ENCODE measurements at places on chromosomes 3 and 15. TPM values are rescaled to one million over a fixed set of nuclear protein-coding genes. Genes with fewer than 3 reads are reported as not detected.

DNA sequence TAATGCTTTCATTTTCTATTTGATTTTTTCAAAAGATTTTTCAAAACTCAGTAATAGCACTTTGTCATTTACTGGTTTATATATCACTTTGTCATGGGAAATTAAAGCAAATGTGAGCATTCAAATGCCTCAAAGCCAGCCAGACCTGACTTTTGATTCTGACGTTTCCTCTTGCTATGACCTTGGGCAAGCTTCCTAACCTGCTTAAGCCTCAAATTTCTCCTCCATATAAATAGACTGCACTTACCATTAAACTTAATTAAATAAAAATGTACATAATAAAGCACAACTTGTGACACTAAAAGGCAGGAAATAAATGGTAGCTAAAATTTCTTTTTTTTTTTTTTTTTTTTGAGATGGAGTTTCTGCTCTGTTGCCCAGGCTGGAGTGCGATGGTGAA is 19.2 kb downstream of the MCF2L2 start:
- no peak for DNase-seq

The TGM4 gene
- not detected for total RNA-seq

DNA sequence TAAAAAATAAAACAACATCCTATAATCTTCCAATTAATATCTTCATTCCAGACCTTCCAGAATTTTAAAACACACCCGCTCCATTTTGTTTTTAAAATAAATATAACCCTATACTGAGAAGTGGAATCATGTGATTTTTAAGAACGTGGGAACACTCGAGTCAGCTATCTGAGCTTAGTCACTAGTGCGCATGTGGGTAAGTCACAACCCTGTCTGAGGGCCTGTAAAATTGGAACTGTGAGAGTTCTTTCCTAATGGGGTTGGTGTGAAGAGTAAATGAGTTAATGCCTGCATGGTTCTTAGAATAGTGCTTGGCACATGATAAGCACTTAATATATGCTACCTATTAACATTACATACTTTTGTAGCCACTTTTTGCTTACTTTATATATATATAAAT is 19.9 kb upstream of the POLR2M start:
- no peak for DNase-seq

The MST1R gene
- total RNA-seq: 2.8 TPM

GRCh38 chr15:86609275-86609674 is 529.6 kb downstream of the AGBL1 start:
- DNase-seq: no peak

DNA sequence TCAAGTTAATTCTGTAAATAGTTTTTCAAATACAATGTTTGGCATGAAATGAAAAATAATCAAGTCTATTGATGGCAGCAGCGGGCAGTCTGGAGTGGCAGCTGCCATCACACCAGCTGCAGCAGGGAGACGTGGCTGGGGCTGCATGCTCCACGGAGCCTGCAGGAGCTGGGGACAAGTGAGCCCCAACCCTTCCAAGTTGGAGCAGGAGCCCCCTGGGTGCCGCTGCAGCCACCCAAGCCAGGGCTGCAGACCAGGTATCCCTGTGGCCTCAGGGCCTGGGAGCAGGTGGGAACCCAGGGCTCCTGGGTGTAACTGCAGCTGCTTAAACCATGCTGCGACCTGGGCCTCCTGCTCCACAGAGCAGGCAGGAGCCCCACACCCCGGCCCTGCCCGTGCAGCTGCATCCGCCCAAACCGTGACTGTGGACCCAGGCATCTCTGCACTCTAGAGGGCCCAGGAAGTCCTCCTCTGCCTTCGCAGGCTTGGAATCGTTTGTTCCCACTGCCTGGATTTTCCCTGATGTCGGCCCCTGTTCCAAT is 257.4 kb downstream of the PLOD2 start:
- DNase-seq: no peak

- DNase-seq: no peak
These were observed 31.2 kb downstream of the ATG3 start for GRCh38 chr3:112530573-112530972.

DNA sequence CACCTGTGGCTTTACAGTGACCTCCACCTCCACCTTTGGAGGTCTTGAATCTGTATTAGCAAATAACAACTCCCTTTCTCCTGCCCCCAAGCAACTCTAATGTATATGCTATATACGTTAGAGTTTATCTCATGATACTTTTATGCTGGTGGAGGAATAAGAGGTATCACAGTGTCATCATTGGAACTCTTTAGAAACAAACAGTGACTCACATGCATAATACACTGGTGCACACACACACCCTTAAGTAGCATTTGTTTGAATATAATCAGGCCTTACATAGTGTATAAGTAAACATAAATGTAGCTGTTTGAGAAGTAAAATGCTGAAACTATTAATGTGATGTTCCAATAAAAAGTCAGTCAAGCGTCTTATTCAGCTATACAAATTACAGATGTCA is 280.2 kb upstream of the C2CD4B start:
- no peak for DNase-seq

The BFSP2 gene
- total RNA-seq: not detected

GRCh38 chr3:120648290-120648689 is 33.7 kb downstream of the HGD start:
- DNase-seq: no peak

The SATB1 gene
- 48.5 TPM for total RNA-seq

DNA sequence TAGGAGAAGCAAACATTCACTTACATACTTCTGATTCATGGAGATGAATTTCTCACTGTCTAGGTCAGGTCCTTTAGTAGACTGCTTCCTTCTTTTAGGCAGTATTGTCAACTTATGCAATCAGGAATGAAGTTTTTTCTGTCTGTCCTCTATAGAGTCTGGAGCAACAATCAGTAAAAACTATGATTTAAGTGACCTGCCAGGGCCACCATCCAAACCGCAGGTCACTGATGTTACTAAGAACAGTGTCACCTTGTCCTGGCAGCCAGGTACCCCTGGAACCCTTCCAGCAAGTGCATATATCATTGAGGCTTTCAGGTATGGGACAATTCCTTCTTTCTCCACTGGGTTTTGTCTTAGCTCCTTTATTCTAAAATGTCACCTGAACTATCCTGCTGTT is 523.1 kb downstream of the ROBO2 start:
- no peak for DNase-seq

The MAP3K13 gene
- total RNA-seq: 14.4 TPM

The ACVR2B gene
- 8.7 TPM for total RNA-seq

The CCRL2 gene
- 1.3 TPM for total RNA-seq

GRCh38 chr3:124092811-124093210 is 100.9 kb upstream of the ROPN1 start:
- DNase-seq: no peak

DNA sequence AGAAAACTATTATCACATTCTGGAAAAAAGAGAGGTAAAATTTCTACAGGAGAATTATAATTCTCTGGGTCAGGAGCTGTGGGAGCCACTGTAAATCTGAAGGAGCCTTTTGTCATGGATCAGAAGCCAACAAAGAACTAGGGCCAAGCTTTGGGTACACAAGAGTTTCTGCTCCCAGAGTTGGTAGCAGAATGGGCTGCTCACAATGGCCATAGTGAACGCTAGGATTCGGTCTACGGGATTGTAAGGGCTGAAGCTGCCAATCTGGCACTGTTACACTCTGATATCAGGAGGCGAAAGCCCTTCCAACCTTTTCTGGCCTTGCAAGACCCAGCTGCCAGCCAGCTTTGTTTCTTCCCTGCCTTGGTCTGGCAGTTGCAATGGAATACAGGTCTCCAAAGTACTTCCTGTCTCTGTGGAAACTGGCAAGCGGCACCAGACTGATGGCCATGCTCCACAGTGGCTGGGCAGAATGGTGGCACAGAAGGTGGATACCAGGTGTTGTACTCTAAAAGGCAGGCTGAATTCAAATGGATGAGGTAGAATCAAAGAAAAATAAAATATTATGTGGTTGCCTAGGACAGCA is 831.7 kb downstream of the CADM2 start:
- DNase-seq: no peak

The AAGAB gene
- 23.9 TPM for total RNA-seq

The FSTL1 gene
- total RNA-seq: 552 TPM

The SLC51B gene
- not detected for total RNA-seq

DNA sequence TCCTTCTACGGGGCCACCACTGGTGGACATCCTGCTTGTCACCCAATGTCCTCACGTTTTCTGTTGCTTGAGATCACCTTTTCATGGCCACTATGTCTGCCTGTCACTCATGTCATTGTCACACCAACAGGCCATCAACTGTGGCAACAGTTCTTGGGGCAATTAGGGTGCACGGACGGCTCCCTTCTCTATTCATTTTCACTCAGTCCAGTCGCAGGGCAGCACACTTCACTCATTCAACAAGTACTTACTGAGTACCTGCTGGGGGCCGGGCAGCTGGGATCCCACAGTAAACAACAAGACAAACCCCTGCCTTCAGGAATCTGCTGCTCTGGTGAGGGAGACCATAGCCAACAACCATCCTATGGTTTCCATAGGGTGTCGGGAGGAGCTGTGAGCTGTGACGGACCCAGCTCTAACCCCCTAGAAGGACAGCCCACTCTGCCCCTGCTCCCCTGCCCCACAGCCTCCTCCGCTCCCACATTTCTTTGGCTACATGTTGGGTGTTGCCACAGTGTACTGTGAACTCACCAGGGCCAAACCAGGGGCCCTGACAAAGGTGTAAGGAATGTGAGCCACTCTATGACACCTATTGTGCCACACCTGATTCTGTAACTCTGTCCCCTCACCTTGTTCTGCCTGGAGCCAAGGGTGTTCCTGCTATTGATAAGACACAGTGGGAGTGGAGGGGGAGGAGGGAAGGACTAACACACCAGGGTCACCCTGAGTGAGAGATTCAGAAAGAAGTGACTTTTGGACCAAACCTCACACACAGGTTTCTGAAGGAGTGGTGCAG is 1.9 kb downstream of the VILL start:
- DNase-seq: no peak

The RHOV gene
- total RNA-seq: 0.39 TPM

GRCh38 chr15:89898614-89899294 is 5.0 kb upstream of the AP3S2 start:
- DNase-seq: no peak

The APOD gene
- total RNA-seq: 7,779 TPM

GRCh38 chr3:33392703-33393125 is 47.5 kb downstream of the UBP1 start:
- no peak for DNase-seq

GRCh38 chr3:162764808-162765071 is 1268.1 kb downstream of the OTOL1 start:
- no peak for DNase-seq

The DVL3 gene
- total RNA-seq: 86.5 TPM

The PRR20G gene
- not detected for total RNA-seq

DNA sequence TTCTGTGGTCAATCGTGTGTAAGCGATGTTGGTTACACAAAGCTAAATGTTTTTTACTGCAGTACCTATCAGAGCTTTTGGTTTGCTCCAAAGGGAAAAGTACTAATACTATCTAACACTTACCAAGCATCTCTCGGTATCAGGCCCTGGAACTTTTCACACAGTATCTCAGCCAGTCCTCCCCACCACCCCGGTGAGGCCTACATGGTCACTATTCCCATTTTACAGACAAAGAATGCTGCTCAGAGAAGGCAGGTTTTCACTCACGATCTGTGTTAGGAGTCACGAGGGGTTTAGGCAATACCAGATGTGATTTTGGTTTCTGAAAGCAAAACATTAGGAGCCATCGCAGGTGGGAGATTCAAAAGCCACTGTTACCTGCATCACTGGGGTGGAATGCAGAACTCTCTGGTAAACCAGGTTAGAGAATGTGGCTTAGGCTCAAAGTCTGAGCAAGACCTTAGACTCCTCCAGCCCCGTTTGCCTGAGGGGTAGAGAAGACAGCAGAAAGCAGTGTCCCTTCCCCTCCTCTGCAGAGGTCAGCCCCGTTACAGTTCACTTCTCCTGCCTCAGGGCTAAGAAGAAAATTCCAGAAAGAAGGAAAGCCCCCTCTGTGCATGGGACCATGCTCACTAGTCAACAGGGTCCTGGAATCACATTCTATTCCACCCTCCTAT is 57.2 kb downstream of the XXYLT1 start:
- DNase-seq: no peak

- DNase-seq: no peak
These were observed 333.8 kb upstream of the RBMS3 start for GRCh38 chr3:28947061-28947460.

The INKA1 gene
- 8.8 TPM for total RNA-seq

GRCh38 chr3:190288836-190289235 is 33.4 kb downstream of the CLDN1 start:
- no peak for DNase-seq

Measured in tibial nerve (tissue), 4 donors.